ENCODE measurements at places on chromosomes 3 and 15. TPM values are rescaled to one million over a fixed set of nuclear protein-coding genes. Genes with fewer than 3 reads are reported as not detected.

DNA sequence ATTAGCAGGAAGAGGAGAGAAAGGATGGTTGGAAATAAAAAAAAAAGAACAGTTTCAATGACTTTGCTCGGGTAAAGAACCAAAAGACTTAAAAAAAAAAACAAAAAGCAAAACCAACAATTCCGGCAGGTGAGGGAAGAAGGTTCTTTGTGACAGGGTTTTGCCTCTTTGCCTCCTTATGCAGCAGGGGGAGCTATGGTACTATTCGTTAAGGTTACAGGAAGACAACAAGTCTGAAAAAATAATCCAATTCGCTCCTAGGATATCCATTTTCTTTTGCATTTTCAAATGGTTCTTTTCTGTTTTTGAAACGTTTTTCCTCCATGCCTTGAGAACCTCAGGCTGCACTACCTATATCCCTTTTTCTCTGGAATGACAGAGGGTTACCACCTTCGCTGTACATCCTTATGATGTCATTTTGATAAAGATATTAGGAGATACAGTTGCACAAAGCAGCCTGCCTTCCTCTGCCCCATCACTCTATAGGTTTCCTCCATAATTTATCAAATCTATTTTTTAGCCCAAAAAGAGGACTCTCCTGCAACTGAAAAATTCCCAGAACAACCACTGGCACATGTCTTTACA lies 55.0 kb downstream of the CFAP20DC start:
- H3K4me1 ChIP-seq, result no peaks in the 10 kb centered on the region
- H3K36me3 ChIP-seq, result no peaks in the 10 kb centered on the region
- DNase-seq, result peak; percentile 30
- H3K27ac ChIP-seq, result no peak overlapping the region
- no peak overlapping the region for H3K4me3 ChIP-seq
- H3K27me3 ChIP-seq, result no peaks in the 10 kb centered on the region

- H3K4me3 ChIP-seq, result no peak overlapping the region
- H3K4me1 ChIP-seq, result no peaks in the 10 kb centered on the region
- no peak for DNase-seq
Observed at GRCh38 chr3:67557848-67558355, 96.5 kb downstream of the SUCLG2 start.

- H3K4me1 ChIP-seq, result peaks cover 12% of the 10 kb centered on the region
- no peak overlapping the region for H3K4me3 ChIP-seq
- peak; percentile 40 for DNase-seq
- no peaks in the 10 kb centered on the region for H3K27me3 ChIP-seq
- no peaks in the 10 kb centered on the region for H3K36me3 ChIP-seq
- no peak overlapping the region for H3K27ac ChIP-seq
Observed at GRCh38 chr15:89936051-89936785, 23.5 kb upstream of the ARPIN start.

GRCh38 chr3:51706021-51706485 lies 815 bp upstream of the GRM2 start:
- H3K4me1 ChIP-seq, result no peaks in the 10 kb centered on the region
- peaks cover 35% of the 10 kb centered on the region for H3K36me3 ChIP-seq
- DNase-seq, result no peak
- no peaks in the 10 kb centered on the region for H3K27me3 ChIP-seq

DNA sequence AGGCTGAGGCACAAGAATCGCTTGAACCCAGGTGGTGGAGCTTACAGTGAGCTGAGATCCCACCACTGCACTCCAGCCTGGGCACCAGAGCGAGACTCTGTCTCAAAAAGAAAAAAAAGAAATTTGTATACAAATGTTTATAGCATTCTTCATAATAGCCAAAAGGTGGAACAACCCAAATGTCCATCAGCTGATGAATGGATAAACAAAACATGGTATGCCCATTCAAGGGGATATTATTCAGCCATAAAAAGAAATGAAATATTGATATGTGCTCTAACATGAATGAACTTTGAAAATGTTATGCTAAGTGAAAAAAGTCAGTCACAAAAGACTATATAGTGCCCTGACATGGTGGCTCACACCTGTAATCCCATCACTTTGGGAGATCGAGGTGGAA lies 11.4 kb downstream of the LHFPL4 start:
- DNase-seq, result no peak
- no peak overlapping the region for H3K4me3 ChIP-seq
- no peak overlapping the region for H3K27ac ChIP-seq
- H3K36me3 ChIP-seq, result no peaks in the 10 kb centered on the region

DNA sequence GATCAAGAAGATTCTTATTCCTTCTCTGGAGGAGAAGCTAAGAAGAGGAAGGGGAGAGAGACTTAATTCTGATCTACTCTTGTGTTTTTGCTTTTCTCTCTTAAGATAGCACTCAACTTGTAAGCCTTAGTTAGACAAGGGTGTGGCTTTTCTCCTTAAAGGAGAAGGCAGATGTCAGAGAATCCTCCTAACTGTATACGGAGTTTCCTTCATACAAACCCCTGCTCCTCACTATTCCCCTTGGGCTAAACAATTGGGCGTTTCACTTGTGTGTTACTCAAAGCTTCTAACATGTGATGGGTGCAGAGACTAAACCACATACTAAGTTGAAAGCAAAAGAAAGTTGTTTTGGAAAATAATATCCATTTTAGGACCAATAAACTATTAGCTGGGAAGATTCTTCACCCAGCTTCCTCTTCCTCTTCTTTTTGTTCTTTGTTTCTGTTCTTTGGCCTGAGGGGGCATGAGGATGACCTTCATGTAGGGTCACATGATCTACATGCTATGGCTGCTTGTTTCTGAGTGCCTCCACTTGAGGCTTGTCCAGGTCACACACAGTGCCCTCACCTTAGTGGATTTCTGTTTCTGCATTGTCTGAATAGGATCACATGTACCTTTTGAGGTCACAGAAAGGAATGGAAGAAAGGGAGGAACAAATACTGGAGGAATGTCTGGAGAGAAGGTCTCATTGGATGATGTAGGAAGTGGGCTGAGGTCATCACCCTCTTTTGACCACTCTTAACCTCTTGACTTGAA lies 14.6 kb downstream of the SPINK8 start:
- no peak for DNase-seq
- H3K4me3 ChIP-seq, result no peak overlapping the region

DNA sequence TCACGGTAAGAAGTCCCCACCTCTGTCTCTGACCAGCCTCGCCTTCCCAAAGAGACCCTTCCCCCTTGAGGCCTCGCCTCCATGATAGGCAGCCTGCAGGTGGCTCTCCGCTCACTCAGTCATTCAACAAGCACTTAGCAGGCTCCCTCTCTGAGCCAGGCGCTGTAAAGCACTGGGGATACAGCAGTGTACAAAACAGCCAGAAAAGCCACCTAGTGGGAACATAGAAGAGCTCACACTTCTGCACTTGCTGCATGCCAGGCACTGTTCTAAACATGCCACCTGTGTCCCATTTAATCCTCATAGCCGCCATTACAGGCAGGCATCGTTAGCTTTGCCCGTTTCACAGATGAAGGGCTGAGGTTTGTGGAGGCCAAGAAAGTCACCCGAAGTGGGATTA lies 56.0 kb downstream of the SEMA3G start:
- DNase-seq, result no peak
- H3K4me3 ChIP-seq, result no peak overlapping the region
- H3K36me3 ChIP-seq, result peaks cover 38% of the 10 kb centered on the region
- H3K27ac ChIP-seq, result no peak overlapping the region
- H3K27me3 ChIP-seq, result no peaks in the 10 kb centered on the region

- no peak for DNase-seq
- no peak overlapping the region for H3K4me3 ChIP-seq
- H3K4me1 ChIP-seq, result no peaks in the 10 kb centered on the region
- H3K27ac ChIP-seq, result no peak overlapping the region
Observed at GRCh38 chr3:79103307-79103706, 664.5 kb downstream of the ROBO1 start.

DNA sequence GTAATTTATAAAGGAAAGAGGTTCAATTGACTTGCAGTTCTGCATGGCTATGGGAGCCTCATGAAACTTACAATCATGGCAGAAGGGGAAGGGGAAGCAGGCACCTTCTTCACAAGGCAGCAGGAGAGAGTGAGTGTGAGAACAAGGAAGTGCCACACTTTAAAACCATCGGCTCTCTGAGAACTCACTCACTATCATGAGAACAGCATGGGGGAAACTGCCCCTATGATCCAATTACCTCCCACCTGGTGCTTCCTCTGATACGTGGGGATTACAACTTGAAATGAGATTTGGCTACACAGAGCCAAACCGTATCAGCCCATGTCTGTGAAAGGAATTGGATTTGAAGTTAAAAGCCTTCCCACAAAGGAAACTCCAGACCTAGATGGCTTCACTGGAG lies 39.1 kb downstream of the TKT start:
- no peaks in the 10 kb centered on the region for H3K27me3 ChIP-seq
- H3K4me1 ChIP-seq, result no peaks in the 10 kb centered on the region
- H3K36me3 ChIP-seq, result no peaks in the 10 kb centered on the region
- no peak overlapping the region for H3K27ac ChIP-seq
- H3K4me3 ChIP-seq, result no peak overlapping the region

- no peaks in the 10 kb centered on the region for H3K36me3 ChIP-seq
- no peak for DNase-seq
- no peak overlapping the region for H3K27ac ChIP-seq
- no peak overlapping the region for H3K4me3 ChIP-seq
- H3K4me1 ChIP-seq, result no peaks in the 10 kb centered on the region
Observed at GRCh38 chr3:153495422-153495821, 333.4 kb downstream of the RAP2B start.

- DNase-seq, result no peak
- no peaks in the 10 kb centered on the region for H3K27me3 ChIP-seq
- H3K4me3 ChIP-seq, result no peak overlapping the region
- H3K27ac ChIP-seq, result no peak overlapping the region
- no peaks in the 10 kb centered on the region for H3K4me1 ChIP-seq
- H3K36me3 ChIP-seq, result no peaks in the 10 kb centered on the region
Observed at GRCh38 chr3:86930181-86930580, 60.8 kb downstream of the VGLL3 start.

DNA sequence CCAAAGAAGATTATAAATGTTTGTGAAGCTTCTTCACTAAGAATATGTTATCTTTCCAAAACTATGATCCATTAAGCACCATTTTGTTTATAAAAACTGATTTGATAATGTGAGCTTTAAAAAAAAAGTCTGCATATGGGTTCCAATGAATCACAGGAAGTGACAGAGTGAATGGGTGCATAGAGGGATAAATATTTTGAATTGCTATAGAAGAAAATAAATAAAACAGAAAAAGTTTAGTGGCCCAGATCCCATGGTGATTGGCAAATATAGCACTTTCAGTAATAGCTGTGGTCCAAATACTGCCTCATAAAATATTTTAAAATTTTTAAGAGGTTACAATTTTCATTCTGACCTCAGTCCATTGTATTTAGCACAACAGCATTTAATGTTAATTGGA lies 19.2 kb downstream of the CPA3 start:
- no peak overlapping the region for H3K4me3 ChIP-seq
- no peaks in the 10 kb centered on the region for H3K4me1 ChIP-seq
- H3K27ac ChIP-seq, result no peak overlapping the region
- DNase-seq, result no peak

DNA sequence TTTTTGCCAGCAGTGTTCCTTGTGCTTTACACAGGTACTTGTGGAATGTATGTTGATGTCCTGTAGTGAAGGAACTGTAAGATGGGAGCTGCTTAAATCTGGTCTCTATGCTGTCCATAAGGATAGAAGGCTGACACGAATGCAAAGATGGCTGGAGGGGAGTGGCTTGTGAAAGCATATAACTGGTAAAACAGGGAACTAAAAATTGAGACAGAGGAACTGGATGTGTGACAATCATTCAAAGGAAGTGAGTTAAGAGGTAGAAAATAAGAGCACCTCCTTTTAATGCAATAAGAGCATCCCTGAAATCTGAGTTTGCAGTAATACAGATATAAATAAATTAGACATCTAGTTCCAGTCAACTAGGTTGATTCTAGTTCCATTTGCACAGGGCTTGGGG lies 35.2 kb downstream of the RNF13 start:
- no peaks in the 10 kb centered on the region for H3K27me3 ChIP-seq
- H3K36me3 ChIP-seq, result peaks cover 21% of the 10 kb centered on the region
- H3K4me1 ChIP-seq, result no peaks in the 10 kb centered on the region
- no peak for DNase-seq
- H3K27ac ChIP-seq, result no peak overlapping the region

DNA sequence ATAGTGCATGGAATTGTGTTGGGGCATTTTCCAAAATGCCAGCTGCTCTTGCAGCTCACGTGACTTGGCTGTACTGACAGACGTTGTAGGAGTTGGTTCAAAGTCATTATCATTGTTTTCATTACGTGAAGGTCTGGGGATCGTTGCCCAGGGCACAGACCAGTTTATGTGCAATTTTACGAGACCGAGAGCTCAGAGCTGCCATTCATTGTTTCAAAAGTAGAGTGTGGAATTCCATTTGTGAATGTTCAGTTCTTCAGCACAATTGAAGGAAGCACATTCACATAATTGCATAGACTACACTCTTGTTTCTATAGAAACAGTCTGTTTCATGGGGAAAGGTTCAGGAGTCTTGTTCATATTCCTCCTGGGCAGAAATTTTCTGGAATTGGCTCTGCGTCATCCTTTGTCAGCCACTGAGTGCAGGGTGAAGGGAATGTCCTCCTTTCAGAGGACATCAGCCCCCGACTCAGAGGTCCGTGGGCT lies 54.5 kb downstream of the GABRG3 start:
- no peaks in the 10 kb centered on the region for H3K36me3 ChIP-seq
- no peaks in the 10 kb centered on the region for H3K4me1 ChIP-seq
- DNase-seq, result no peak
- H3K27ac ChIP-seq, result no peak overlapping the region

- H3K4me3 ChIP-seq, result no peak overlapping the region
- no peak overlapping the region for H3K27ac ChIP-seq
- H3K36me3 ChIP-seq, result no peaks in the 10 kb centered on the region
- H3K4me1 ChIP-seq, result no peaks in the 10 kb centered on the region
- no peaks in the 10 kb centered on the region for H3K27me3 ChIP-seq
Observed at GRCh38 chr3:117130222-117130621, 420.6 kb downstream of the TUSC7 start.

DNA sequence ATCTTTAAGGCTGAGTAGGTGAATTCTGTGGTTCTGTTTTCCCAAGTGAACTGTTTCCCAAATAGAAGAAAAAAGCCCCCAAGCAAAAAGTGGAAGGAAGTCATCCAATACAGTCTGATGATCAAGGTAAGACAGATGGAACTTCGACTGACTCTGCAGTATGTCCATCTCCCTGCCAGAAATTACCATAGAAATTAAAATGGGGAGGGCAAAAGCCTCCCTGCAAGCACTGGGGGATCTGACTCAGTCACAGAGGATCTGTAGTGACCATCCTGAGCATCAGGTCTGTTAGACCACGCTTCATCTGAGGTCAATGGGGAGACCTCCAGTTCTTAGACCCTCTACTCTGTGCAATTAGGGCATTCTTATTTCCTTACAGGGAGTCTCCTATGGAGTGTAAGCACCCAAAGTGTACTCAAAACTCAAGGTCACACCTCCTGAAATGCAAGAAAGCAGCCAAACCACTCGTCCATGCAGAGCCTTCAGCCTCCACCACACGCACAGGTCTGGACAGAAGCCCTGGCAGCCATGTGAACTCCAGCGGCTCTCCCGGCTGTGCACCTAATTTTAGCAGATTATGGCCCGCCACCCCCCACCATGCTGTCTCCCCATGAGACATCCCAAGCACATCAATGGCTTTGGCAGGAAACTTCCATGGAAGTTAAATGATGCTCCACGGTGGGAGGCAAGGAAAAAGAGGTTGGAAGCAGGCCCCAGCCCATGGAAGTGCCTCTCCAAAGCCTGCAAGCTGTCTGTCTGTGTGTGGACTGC lies 348.7 kb downstream of the NTRK3 start:
- no peaks in the 10 kb centered on the region for H3K4me1 ChIP-seq
- DNase-seq, result no peak
- no peak overlapping the region for H3K27ac ChIP-seq
- no peak overlapping the region for H3K4me3 ChIP-seq

CPLX3 gene
- polyA plus RNA-seq, result not detected

SLC6A20 gene
- not detected for polyA plus RNA-seq

HESX1 gene
- polyA plus RNA-seq, result not detected

SLC28A2 gene
- not detected for polyA plus RNA-seq

PLAAT1 gene
- polyA plus RNA-seq, result not detected

ST6GAL1 gene
- polyA plus RNA-seq, result 165 TPM

DZIP1L gene
- polyA plus RNA-seq, result not detected

Data from CD4-positive, alpha-beta memory T cell (primary cell).